ENCODE measurements at places on chromosomes 12 and 14. TPM values are rescaled to one million over a fixed set of nuclear protein-coding genes. Genes with fewer than 3 reads are reported as not detected.

Gene NPAS3
- not detected for total RNA-seq

Gene EPYC
- total RNA-seq = not detected

Gene LIN7A
- total RNA-seq = not detected

Gene SPX
- 0.36 TPM for total RNA-seq

Gene FAM90A1
- total RNA-seq = 0.41 TPM

Gene PLBD1
- not detected for total RNA-seq

Gene TNFAIP2
- 0.56 TPM for total RNA-seq

Gene TMEM30B
- 1.6 TPM for total RNA-seq

Gene CD163L1
- total RNA-seq = not detected

Gene AICDA
- total RNA-seq = not detected

Gene PRR4
- total RNA-seq = not detected

Gene GNPTAB
- 19.6 TPM for total RNA-seq

Gene SLC5A8
- not detected for total RNA-seq

Gene TDP1
- total RNA-seq = 99.3 TPM

Gene NCOR2
- 86.1 TPM for total RNA-seq

Measured in activated CD4-positive, alpha-beta memory T cell treated with anti-CD3 and anti-CD28 coated beads for 36 hours (primary cell).